Naive thymus-derived CD4-positive, alpha-beta T cell (primary cell): ENCODE measurements at places on chromosomes 3 and 15. TPM values are rescaled to one million over a fixed set of nuclear protein-coding genes. Genes with fewer than 3 reads are reported as not detected.

GRCh38 chr3:126338790-126339288 is 18.4 kb downstream of the KLF15 start:
- DNase-seq, result no peak

GRCh38 chr15:43285609-43286037 is 18.9 kb upstream of the TGM5 start:
- DNase-seq, result peak; percentile 61

- DNase-seq, result no peak
These were observed 69.6 kb downstream of the APBA2 start for GRCh38 chr15:28955160-28955992.

DNA sequence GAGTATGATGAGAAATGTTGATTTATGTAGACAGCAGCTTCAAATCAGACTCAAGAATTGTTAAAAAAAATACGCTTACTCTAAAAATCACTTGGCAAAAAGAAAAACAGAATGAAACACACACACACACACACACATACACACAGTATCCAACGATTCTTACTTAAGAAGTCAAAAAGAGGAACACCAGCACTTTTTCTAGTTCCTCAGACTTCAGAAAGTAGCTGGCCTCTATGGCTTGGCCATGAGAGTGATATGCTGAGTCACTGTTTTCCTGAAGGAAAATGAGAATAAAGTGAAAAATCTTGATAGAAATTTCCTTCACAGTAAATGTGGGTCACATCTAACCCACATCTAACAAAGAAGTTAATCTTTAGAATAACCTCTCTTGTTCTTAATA is 22.1 kb downstream of the CNTN3 start:
- no peak for DNase-seq

The CIDEC gene
- not detected for total RNA-seq
